Stimulated activated CD4-positive, alpha-beta T cell treated with anti-CD3 and anti-CD28 coated beads, Interleukin-4, amount 100 ng/mL, for 1 hour (primary cell): ENCODE measurements at places on chromosomes 11 and 22.

- DNase-seq, result no peak
Observed at GRCh38 chr11:68467201-68467834, 6.8 kb downstream of the PPP6R3 start.

DNA sequence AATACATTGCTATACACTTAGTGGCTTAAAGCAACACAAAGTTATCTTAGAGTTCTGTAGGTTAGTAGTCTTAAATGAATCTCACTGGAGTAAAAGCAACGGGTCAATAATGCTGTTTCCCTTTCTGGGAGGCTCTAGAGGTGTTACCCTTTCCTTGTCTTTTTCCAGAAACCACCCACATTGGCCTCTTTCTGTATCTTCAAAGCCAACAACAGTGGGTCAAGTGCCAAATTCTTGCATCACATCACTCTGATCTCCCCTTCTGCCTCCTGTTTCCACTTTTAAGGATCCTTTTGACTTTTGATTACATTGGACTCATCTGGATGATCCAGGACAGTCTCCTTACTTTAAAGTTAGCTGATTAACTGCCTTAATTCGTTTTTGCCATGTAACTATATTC lies 93.6 kb downstream of the DDX10 start:
- DNase-seq, result no peak

DNA sequence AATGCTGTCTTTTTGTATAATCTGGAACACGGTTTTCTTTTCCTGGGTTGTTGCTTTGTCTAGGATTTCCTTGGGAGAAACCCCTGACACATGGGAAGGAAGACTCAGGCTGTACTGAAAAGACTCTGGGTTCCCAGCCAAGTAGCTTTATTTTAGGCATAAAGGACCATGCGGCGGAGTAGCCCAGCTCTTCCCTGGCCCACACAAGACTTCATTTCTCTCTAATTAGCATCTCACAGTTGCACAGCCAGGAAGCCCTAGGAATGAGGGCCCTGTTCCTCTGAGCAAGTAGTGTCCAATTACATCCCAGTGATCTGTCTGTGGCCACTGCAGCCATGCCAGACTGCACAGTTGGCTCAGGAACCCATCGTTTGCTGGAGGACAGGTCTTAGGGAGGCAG lies 319.5 kb downstream of the TENM4 start:
- DNase-seq, result no peak

DNA sequence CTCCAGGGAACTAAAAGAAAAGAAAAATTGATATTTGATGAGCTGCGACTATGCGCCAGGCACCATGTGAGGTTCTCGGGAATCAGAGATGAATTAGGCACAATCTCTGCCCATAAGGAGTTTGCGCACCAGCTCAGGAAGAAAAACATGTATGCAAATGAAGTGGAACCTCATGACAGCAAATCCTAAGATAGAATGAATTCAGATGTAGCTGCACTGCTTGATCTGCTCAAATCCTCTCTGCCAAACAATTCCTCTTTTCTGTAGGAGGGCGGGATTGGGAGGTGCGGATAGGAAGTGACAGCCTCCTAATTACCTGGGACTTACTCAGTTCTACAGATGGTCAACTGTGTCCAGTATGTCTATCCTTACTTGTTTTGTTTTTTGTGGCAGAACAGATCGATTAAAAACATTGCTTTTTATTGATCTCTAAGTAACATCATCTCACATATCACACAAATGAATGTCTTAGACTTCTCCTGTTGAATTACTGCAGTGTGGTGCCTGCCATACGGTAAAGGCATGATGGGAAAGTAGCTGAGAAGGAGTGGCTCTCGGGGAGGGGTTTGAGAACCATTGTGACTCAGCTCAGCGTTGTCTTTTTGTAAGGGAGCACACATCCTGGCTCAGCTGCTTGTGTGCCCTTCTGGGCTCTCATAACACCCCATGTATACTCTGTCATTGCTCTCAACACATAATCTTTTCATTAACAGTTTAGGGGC lies 13.9 kb downstream of the CRTAM start:
- peak; percentile 22 for DNase-seq

DNA sequence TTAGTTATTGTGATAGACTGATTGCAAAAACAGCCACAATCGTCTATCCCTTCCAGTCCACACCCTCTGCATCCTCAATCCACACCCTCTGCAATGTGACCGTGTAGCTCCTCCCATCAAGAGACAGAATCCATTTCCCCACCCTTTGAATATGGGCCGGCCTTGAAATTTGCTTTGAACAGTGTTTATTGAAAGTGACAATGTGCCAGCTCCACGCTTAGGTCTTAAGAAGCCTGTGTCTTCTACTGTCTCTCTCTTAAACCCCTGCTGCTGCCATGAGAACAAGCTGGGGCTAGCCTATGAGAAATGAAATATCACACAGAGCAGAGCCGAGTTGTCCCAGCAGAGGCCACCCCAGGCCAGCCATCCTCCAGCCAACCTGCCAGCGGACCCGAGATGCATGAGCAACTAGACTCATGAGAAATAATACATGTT lies 22.3 kb upstream of the MICAL2 start:
- DNase-seq, result no peak

- DNase-seq, result no peak
Observed at GRCh38 chr11:119983240-119983732, 154.6 kb downstream of the TRIM29 start.

DNA sequence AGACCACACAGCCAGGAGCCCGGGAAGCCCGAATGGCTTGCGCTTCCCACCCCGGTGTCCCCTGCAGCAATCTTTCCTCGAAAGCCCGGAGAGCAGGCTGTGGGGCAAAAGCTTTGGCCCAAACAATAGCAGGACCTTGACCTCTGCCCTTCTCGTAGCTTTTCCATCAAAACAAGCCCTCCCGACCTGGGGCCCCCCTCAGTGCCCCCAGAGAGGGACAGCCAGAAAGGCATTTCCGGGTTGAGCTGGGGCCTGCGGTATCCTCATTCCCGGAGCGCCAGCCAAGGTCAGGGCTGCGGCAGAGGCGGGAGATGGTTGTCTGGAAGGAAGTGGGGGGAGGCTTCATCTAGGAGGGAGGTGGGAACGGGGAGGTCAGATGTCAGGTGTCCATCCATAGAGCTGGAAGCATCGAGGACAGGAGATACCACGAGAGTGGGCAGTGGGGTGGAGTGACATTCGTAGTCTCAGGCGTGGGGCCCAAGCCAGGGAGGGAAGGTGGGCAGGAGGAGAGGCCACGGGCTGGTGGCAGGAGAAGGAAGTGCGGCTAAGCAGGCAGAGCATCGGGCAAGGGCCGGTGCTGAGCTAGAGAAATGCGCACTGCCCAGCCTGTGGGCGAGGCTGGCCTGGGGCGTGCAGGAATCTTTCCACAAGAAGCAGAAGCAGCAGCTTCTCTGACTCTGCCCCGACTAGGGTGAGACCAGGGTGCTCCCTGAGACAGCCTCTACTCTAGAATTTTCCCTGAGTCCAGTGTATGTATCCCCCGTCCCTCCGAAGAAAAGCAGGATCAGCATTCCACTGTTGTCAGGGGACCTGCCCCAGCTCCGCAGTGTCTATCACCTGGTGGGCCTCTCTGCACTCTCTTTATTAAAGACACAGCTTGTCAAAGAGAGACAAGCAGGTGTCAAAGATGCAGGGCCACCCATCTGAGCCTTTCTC lies 14.3 kb downstream of the PDGFB start:
- DNase-seq, result no peak

DNA sequence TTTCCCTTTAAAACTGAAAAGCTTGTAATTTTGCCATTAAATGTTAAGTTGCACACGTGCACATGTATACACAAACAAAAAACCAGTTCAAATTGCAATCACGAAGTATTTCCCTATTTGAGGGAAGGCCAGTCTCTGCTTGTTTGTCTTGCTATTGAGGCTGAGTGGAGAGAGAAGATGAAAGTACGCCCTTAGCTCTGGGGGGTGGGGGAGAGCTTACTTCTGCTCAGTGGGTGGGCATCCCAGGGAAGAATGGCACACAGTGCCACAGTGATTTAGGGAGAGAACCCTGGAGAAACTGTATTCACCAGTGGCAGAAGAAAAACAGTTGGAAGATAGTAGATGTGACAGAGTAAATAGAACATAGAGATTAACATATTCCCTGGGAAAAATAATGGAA lies 8.7 kb downstream of the YAP1 start:
- no peak for DNase-seq

GRCh38 chr11:76689313-76690260 lies 19.0 kb upstream of the LRRC32 start:
- no peak for DNase-seq

DNA sequence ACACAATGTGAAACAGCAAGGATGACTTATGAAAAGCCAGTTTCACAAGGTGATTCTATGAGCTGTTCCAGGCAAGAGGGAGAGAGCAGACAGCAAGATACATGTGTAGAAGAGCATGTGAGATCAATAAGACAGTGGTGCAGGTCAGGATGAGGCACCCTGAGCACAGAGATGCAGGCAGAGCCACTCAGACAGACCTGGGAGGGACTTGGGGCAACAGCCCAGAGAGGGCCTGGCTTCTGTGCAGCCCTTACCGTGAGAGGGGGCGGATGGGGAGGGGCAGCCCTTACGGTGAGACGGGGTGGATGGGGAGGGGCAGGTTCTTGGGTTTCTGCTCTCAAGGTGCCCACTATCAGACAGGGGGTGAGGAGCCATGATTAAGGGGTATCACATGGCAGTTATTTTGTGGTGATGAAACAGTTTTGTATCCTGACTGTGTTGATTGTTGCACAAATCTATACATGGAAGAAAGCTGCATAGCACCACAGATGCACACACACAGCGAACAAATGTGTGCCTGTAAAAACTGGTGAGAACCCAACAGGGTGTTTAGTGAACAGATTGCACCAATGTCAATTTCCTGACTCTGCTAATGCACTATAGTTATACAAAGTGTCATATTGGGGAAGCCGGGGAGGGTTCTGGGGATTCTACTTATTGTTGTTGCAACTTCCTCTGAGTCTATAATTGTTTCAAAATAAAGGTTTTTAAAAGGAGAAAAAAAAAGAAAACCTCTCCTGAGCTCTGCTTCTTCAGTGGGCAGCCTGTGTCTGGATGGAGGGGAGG lies 5.2 kb upstream of the C22orf42 start:
- no peak for DNase-seq

DNA sequence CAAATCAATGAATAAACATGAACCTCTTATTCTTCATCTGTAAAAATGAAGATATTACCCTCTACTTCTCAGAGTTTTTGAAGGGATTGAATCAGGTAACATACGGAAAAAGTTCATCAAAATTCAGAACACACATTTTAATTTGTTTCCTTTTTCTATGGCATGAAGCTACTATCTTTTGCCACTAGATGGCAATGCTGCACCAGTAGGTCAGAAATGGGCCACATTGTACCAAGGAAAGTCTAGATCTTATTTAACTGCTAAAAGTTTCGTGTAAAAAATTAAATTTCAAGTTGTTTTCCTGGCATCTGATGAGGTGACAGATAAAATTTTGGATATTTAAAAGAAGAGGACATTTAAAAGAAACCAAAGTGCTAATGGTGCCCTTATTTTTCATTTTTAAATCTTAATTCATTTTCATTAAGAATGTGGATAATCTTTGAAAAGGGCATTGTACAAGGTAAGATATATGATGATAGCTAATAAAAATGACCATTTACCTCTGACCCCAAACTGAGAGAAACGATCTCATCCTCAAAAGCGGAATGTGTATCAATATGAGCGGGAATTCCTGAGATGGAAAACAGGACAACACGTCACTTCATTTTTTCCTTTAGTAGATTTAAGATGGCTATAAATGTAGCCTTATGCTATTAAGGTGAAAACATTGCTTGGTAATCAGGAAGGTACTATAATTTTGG lies 16.1 kb downstream of the ALKBH8 start:
- DNase-seq, result no peak

GRCh38 chr11:71580057-71581003 lies 2.3 kb downstream of the KRTAP5-11 start:
- DNase-seq, result peak; percentile 13

DNA sequence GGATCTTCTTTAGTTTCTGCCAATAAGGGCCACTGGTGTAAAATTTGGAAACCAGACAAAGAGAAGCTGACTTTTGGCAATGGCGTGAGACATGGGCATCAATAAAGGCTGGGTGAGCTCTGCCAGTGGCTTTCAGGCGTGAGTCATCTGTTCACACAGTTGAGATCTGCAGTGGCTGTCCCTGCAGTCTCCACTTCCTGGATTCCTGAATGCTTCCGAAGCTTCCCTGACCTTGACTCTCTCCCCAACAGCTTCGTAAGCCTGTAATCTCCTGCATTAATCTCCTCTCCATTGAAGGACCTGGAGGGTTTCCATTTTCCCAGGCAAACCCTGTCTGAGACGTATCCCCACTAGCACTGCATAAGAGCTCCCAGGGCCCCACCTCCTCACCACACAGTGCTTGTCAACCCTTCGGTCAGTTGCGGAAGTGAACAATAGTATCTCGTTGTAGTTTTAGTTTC lies 574.7 kb downstream of the TBC1D22A start:
- no peak for DNase-seq

DNA sequence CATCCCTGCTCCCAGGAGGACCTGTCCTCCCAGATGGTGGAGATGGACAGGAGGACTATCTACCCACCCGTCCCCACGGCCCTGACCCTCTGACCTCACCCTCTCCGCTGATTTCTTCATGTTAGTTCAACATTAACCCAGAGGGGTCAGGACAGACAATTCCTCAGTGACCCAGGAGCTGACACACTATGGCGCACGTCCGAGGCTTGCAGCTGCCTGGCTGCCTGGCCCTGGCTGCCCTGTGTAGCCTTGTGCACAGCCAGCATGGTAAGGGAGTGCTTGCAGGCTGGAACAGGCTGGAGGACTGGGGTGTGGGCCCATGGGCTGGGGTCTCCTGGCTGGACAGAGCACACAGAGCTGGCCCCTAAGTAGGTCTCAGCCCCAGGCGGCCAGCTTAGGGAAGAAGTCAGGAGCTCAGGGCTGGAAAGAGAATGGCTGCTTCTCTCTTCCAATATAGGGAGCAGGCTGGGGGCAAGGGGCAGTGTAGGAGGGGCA lies at the start of gene F2:
Gene F2 (plus strand): TSS at position 166 of the 495 bp plus-strand sequence. CDS start 23 bp downstream, at position 189.
- DNase-seq, result no peak

DNA sequence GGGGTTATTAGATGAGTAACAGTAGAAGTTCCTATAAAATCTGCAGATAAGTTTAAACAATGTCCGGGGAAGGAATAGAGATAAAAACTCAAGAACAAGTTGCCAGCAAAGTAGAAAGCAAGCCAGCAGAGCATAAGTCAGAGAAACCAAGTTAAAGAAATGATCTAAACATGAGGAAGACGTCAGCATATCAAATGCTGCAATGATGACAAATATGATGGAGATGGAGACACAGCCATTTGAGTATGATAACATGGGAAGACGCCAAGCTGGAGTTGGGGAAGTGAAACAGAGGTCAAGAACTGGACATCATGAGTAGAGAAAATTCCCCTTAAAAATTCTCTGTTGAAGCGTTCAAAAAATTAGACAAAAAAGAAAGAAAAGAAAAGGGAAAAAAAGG lies 571.5 kb downstream of the CNTN5 start:
- DNase-seq, result no peak

- DNase-seq, result no peak
Observed at GRCh38 chr11:8314916-8315315, 51.2 kb upstream of the LMO1 start.
